CD4-positive, alpha-beta T cell treated with Interleukin-2 at 100 ng/mL for 4 hours (primary cell): ENCODE measurements at places on chromosomes 3 and 15.

- DNase-seq = no peak
Observed at GRCh38 chr15:31887246-31887645, 143.1 kb upstream of the CHRNA7 start.

- no peak for DNase-seq
Observed at GRCh38 chr15:90987561-90988141, 6.7 kb downstream of the PRC1 start.

DNA sequence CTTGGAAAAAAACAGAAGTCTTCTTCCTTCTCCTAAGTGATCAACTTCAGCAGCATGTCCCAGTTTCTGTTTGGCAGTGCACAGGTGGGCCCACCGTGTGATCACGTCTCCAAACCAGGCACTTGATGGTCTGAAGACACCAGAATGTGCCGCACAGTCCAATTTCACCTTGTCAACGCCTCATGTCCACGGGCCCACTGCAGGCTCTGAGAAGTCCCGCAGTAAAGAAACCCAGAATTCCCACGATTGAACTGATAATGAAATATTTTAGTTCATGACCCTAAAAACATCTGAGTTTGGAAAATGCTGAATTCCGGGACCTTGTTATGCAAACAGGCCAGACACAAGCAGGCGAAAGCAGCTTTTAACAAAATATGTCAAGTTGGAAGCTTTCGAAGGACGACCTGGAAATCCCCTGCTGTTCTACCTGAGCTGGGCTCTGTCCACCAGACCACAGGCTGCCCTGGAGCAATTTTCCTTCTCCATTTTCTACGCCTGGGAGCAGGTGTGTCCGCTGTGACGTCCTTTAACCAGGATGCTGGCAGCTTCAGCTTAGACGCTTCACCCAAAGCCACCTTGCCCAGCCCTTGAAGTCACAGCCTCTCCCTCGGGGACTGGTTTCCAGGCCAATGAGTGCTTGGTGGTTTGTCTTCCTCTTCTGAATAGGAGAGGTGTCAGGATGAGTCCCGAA, 167.8 kb upstream of the IQSEC1 start:
- DNase-seq = no peak

DNA sequence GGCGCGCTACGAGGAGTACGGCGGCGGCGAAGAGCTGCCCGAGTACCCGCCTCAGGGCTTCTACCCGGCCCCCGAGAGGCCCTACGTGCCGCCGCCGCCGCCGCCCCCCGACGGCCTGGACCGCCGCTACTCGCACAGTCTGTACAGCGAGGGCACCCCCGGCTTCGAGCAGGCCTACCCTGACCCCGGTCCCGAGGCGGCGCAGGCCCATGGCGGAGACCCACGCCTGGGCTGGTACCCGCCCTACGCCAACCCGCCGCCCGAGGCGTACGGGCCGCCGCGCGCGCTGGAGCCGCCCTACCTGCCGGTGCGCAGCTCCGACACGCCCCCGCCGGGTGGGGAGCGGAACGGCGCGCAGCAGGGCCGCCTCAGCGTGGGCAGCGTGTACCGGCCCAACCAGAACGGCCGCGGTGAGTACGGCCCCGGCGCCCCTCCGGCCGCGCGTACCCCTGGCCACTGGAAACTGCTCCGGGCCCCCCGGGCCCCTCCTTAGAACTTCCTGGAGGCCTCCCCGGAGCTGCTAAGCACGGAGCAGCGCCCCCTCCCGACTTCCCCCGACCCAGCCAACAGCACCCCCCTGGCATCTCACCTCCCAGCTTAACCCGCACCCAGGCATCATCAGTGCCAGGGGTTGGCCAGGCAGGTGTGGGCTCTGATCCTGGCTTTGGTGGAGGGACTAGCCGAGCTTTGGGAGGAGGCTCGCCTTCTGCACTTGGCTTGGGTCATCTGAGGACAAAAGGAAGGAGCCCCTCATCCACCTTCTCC, 1.4 kb downstream of the LOXL1 start:
- DNase-seq = peak; percentile 74

GRCh38 chr15:67040277-67040676, 25.1 kb upstream of the SMAD3 start:
- no peak for DNase-seq

DNA sequence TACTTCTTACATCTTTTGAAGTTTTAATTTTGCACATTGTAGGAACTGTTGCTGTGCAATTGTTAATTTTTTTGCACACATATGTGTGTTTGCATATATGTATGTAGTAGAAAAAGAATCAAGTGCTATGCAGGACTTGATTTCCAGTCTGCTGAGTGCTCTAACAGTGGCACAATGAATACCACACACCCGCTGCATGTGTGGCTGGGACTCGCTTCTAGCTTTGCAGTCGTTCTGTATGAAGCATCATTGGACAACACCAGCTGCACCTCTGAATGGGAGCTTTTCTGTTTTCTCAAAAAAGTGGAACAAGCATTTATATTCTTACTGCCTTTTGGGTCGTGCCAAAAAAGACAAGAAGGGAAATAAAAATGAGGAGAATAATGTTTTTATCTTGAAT, 564.7 kb downstream of the FOXP1 start:
- DNase-seq = no peak

GRCh38 chr3:179801263-179801662, 148.4 kb downstream of the USP13 start:
- no peak for DNase-seq

- no peak for DNase-seq
Observed at GRCh38 chr3:149605902-149606301, 51.9 kb downstream of the WWTR1 start.

DNA sequence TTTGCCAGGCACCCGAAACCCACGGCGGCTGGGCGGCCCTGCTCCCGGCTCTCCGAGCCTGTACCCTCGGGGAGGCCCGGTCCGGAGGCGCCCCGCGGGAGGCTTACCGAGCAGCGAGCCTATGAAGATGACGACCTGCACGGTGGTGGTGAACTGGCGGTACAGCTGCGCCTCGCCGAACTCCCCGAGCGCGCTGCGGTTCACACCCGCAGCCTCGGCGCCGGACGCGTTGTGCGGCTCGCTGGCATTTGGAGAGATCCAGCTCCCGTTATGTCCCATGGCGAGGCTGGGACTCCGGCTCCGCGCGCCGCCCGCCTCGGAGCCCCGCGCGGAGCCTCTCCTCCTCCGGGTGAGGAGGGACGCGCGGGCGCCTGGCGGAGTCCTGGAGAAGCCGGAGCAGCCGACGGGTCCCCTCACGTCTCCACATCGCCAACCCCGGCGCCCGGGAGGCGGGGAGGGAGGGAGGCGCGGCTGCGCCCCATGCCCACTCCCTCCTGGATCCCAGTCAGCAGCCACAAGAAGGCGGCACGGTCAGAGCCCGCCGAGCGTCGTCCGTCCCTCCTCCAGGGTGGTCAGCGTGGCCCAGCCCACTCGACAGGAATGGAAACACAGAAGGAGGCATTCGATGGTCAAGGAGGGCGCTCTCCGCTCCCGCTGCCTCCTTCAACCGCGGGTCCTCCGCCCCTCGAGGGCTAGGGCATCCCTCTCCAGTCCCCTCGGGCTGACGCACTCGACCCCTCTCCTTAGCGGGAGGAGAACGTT, at the start of gene GPR176:
Gene GPR176, minus strand, starts transcription at position 519 of the 762 bp plus-strand sequence. Its CDS starts 240 bp downstream, at position 279.
- DNase-seq = peak; percentile 8

- no peak for DNase-seq
Observed at GRCh38 chr3:141289228-141289772, 57.7 kb downstream of the PXYLP1 start.

DNA sequence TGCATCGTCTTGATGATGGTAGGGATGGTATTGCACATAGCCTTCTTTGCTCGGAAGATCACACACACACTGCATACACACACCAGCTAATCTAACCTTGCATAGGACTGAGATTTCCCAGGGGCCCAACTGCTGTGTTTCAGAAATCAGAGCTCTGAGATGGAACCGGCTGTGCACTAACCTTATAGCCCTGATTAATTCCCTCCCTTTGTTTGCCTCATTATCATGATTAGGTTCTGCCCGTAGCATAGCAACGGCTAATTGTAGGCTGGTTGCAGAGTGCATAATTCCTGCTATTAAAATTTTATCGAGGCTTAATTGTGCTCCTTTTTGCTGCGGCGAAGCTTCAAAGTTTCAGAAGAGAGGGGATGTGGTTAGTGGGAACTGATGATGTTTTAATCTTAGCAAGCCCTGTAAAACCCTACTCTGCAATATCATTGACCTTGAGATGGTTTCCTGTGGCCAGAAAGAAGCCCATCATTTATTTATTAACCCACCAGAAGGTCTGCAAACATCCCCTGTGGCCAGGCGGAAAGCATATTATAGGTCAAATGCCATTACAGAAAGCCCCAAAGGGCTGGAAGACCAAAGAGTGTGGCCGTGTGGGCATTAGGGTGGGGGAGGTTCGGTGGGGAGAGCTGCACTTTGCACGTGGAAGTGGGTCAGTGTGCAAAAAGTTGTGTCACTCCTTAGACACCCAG, 56.2 kb upstream of the GLCE start:
- DNase-seq = peak; percentile 5

DNA sequence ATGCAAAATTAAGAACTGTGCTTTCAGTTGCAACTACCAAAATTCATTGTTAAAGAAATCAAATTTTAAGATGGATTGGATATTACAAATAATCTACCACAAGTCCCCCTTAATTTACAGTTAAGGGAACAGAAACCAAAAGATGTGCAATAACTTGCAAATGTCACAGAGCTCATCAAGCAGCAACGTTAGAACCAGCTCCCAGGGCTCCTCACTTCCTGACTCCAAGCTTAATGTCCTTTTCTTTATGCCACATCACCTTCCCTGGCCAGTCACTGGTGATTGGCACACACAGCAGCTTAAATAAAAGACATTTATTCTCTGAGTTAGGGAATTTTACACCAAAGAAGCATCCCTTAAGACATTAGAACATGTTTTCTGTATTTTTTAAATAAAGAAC, 159.7 kb downstream of the RSL24D1 start:
- no peak for DNase-seq

DNA sequence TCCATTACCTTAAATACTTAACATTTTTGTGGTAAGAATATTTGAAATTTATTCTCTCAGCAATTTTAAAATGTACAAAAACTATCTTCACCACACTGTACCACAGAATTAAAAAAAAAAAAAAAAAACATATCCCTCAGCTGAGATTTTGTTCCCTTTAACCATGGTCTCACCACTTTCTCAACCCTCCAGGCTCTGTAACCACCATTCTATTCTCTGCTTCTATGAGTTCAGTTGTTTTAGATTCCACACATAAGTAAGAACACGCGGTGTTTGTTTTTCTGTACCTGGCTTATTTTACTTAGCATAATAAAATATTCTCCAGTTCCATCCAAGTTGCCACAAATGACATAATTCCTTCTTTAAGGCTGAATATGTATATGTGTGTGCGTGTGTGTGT, 41.5 kb downstream of the CSNK1G1 start:
- DNase-seq = no peak

- DNase-seq = peak; percentile 18
Observed at GRCh38 chr3:172635588-172635987, 75.3 kb downstream of the NCEH1 start.
